ENCODE measurements at places on chromosomes 12 and 14. TPM values are rescaled to one million over a fixed set of nuclear protein-coding genes. Genes with fewer than 3 reads are reported as not detected.

- no peak overlapping the region for H3K27ac ChIP-seq
- H3K4me3 ChIP-seq: no peak overlapping the region
- H3K4me1 ChIP-seq: no peaks in the 10 kb centered on the region
- no peak for DNase-seq
Measured at GRCh38 chr12:131862600-131862993, 31.8 kb upstream of the ULK1 start.

- H3K4me3 ChIP-seq: no peak overlapping the region
- H3K36me3 ChIP-seq: no peaks in the 10 kb centered on the region
- DNase-seq: no peak
- no peaks in the 10 kb centered on the region for H3K4me1 ChIP-seq
- H3K27me3 ChIP-seq: no peaks in the 10 kb centered on the region
Measured at GRCh38 chr12:76199808-76200207, 115.3 kb upstream of the NAP1L1 start.

- no peak overlapping the region for H3K27ac ChIP-seq
- no peak overlapping the region for H3K4me3 ChIP-seq
- no peaks in the 10 kb centered on the region for H3K4me1 ChIP-seq
- DNase-seq: no peak
Measured at GRCh38 chr12:58925111-58925611, 4.9 kb upstream of the LRIG3 start.

Gene OR4E2
- not detected for polyA plus RNA-seq

DNA sequence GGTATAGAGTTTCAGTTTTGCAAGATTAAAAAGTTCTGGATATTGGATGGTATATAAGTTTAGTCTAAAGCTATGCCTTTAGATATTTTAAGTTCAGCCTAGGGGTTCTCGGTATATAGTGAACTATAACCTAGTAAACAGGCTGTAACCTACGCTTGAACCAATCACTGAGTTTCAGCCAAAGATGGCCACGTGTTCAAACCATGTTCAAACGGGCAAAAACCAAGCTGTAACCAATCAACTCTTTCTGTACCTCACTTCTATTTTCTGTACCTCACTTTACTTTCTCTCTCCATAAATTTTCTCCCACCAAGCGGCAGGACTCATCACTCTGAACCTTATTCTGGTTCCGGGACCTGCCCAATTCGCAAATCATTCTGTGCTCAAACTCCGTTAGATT lies 1.4 kb downstream of the TMBIM4 start:
- H3K36me3 ChIP-seq: no peaks in the 10 kb centered on the region
- peak overlapping the region; percentile 91 for H3K4me3 ChIP-seq
- no peaks in the 10 kb centered on the region for H3K27me3 ChIP-seq
- H3K27ac ChIP-seq: peak overlapping the region; percentile 97
- peaks cover 41% of the 10 kb centered on the region for H3K4me1 ChIP-seq
- DNase-seq: no peak

DNA sequence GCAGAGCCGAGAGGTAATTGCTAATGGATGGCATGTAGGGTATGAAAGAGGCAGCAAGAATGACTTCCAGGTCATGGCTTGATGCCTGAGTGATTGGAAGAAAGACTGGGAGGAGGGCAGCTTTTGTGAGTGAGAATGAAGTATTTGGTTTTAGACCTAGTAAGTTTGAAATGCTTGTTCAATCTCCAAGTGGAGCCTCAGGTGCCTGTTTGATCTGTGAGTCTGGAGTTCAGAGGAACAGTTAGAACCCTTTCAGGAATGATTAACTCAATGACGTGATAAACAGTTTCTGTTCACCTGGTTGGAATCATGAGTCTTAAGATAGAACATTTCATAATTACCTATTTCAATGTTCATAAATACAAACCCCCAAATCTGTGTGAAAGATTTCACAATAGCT lies 10.4 kb downstream of the KCNJ8 start:
- no peaks in the 10 kb centered on the region for H3K36me3 ChIP-seq
- H3K27me3 ChIP-seq: no peaks in the 10 kb centered on the region
- DNase-seq: no peak
- no peak overlapping the region for H3K27ac ChIP-seq
- no peak overlapping the region for H3K4me3 ChIP-seq

Gene DTX1
- polyA plus RNA-seq: 49.5 TPM

DNA sequence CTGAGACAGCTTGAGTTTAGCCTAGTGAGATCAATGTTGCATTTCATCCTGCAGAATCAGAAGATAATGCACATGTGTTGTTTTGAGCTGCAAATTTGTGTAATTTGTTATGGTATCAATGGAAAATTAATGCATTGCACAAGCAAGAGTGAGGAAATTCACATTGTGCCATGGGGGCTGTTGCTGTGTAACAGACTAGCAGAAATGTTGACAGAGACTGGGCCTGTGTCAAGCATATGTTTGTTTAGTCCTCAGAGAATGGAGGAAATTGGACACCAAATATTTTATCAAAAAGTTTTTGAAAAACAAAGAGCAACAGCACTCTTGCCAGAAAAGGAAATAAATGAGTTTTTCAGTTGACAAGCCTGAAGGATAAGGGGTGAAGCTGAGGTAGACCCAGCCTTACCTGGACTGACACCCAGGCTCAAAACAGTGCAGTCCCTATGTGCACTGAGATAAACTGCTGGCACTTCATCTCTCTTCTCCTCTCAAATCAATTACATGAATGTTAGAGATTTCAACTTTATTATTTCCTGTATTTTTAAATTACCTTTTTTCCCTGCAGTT lies 1150.0 kb downstream of the FSCB start:
- no peaks in the 10 kb centered on the region for H3K4me1 ChIP-seq
- no peak overlapping the region for H3K27ac ChIP-seq
- no peak overlapping the region for H3K4me3 ChIP-seq
- no peaks in the 10 kb centered on the region for H3K36me3 ChIP-seq
- no peak for DNase-seq

DNA sequence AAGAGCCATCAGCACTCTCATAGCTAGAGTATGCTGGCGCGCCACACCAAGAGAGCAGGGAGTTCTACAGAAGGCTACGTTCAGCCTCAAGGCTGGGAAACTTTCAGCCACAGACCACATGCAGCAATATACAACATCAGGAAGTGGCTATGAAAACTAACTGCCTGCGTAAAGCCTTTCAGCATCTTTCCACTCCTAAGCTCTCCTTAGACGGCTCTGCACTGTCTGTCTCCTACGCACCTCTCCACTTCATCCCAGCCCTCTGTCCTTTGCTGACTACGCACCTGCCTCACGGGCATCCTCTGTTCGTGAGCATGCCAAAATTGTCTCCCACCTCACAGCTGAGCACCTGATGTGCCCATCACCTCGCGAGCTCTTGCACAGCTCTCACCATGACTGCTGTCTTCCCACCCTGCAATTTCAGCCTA lies 9.7 kb downstream of the MPHOSPH9 start:
- no peak overlapping the region for H3K27ac ChIP-seq
- H3K27me3 ChIP-seq: no peaks in the 10 kb centered on the region
- H3K4me1 ChIP-seq: no peaks in the 10 kb centered on the region
- no peak for DNase-seq
- H3K36me3 ChIP-seq: peaks cover 29% of the 10 kb centered on the region

Gene PDZRN4
- polyA plus RNA-seq: not detected

Gene LRTM2
- not detected for polyA plus RNA-seq

DNA sequence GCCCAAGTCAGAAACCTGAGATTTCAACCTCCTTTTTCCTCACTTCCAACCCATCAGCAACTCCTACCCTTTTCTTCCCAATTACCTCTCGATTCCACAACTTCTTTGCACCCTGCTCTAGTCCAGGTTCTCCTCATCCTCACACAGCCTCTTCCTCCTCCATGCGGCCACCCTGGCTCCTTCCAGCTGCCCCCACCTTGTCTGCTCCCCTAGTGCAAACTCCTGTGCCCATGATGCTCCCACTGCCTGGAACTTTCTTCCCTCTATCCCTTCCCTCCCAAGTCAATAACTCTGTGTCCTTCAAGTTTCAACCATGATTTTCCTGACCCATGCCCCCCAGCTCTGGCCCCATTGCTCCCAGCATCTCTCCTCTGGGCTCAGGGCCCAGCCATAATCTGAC lies 17.3 kb downstream of the SELPLG start:
- peak overlapping the region; percentile 93 for H3K27ac ChIP-seq
- peaks cover 49% of the 10 kb centered on the region for H3K4me1 ChIP-seq
- no peaks in the 10 kb centered on the region for H3K27me3 ChIP-seq
- H3K36me3 ChIP-seq: no peaks in the 10 kb centered on the region
- no peak for DNase-seq

Gene TMEM132C
- polyA plus RNA-seq: not detected

- H3K27me3 ChIP-seq: no peaks in the 10 kb centered on the region
- no peak overlapping the region for H3K4me3 ChIP-seq
- peaks cover 14% of the 10 kb centered on the region for H3K4me1 ChIP-seq
Measured at GRCh38 chr12:14554281-14555007, 13.2 kb downstream of the PLBD1 start.

- H3K4me3 ChIP-seq: no peak overlapping the region
- no peaks in the 10 kb centered on the region for H3K36me3 ChIP-seq
- H3K27ac ChIP-seq: no peak overlapping the region
- H3K4me1 ChIP-seq: no peaks in the 10 kb centered on the region
Measured at GRCh38 chr12:59850268-59850667, 254.4 kb downstream of the SLC16A7 start.

- peak; percentile 57 for DNase-seq
- peak overlapping the region; percentile 53 for H3K4me3 ChIP-seq
- no peaks in the 10 kb centered on the region for H3K27me3 ChIP-seq
- peaks cover 22% of the 10 kb centered on the region for H3K4me1 ChIP-seq
- no peaks in the 10 kb centered on the region for H3K36me3 ChIP-seq
Measured at GRCh38 chr12:64782191-64782876, 23.1 kb upstream of the GNS start.

Gene CCND2
- 20.7 TPM for polyA plus RNA-seq

Gene ATP2A2
- polyA plus RNA-seq: 52.1 TPM

DNA sequence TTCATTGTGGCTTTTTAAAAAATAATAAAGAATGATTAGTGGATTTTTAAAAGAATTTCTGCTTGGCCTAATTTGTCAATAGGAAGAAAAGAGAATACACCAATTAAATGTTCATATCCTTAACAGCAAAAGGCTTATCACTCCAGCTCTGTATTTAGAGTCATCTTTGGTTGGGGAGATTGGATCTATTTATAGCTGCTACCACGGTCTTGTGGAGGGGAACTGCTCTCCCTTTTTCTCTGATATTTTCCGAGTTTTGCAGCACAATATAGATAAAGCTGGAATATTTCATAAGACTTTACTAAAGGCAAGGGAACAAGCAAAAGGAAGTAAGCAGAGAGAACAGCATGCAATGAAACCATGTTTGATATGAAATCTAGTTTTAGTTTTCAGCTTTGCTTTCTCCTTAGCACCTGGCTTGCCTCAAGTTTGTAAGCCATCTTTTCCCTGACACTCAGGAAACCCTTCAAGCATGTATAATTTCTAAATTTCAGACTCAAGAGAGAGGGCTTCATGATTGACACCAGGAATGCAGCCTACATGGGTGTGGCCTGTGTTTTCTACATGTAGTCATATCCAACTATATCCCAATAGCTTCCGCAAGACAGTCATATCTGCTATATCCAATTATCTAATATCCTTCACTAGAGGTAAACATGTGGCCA lies 35.2 kb downstream of the BRMS1L start:
- peaks cover 26% of the 10 kb centered on the region for H3K36me3 ChIP-seq
- no peak for DNase-seq
- no peak overlapping the region for H3K27ac ChIP-seq
- H3K4me1 ChIP-seq: peaks cover 4% of the 10 kb centered on the region
- no peaks in the 10 kb centered on the region for H3K27me3 ChIP-seq

Gene SOCS2
- 1.6 TPM for polyA plus RNA-seq

Gene TC2N
- 5.7 TPM for polyA plus RNA-seq

DNA sequence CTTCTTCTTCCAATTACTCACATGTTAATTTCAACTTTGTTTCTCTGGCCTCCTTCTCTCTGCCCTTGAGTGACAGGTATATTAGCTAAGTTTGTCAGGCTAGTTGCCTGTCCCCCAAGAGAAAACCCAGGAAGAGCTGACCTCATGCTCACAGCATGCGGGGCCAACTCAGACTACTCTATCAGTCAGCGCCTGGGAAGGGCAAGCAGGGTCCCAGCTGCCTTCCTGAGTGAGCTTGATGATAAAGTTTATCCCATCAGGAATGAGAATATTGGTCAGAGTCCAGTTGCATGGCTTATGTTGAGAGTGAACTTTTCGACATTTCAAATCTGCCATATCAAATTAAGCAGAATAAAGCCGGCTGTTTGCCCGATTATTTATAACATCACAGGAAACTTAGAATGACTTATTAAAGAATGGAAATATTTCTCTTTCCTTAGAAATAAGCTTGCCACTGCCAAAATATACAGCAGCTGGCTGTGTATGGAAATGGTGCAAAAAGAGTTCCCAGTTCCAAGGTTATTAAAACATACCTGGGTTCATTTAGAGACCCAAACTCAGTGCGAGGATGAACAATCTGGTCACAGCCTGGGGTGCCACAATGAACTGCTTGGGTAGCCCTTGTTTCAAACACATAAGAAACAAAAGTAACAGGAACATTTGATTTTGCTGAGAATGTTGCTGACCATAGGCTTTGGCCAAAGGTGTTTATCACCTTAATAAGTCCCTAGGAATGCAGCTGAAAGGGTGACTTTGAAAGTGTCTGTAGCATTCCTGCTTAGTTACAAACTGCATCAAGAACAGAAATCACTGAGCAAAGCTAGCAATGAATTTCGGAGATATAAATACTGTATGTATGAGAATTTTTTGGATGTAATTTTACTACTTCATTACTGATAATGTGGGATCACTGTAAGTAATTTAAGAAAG lies 1553.8 kb upstream of the FLRT2 start:
- H3K27me3 ChIP-seq: no peaks in the 10 kb centered on the region
- no peak overlapping the region for H3K4me3 ChIP-seq
- no peaks in the 10 kb centered on the region for H3K4me1 ChIP-seq
- H3K36me3 ChIP-seq: no peaks in the 10 kb centered on the region

DNA sequence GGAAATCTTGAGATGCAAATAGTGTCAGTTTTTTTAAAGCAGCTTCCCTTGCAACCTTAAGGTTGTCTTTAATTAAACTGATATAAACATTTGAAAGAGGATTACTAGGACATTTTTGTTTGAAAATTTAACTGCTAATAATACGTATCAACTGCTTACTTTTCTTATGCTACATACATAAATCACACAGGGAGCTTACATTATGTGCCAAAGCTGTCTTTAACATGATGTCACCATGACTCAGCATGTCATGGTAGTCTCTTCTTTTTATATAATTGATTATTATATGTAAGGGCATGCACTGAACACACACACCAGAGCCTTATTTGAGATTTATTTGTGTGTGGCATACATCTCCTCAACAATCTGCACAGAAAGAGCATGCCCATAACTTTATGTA lies 63.0 kb upstream of the PTHLH start:
- no peak overlapping the region for H3K27ac ChIP-seq
- H3K4me1 ChIP-seq: no peaks in the 10 kb centered on the region
- DNase-seq: no peak
- H3K4me3 ChIP-seq: no peak overlapping the region
- no peaks in the 10 kb centered on the region for H3K36me3 ChIP-seq

GRCh38 chr12:13318231-13319015 lies 121.9 kb downstream of the EMP1 start:
- no peaks in the 10 kb centered on the region for H3K27me3 ChIP-seq
- no peaks in the 10 kb centered on the region for H3K36me3 ChIP-seq
- DNase-seq: no peak
- H3K4me3 ChIP-seq: no peak overlapping the region
- H3K27ac ChIP-seq: no peak overlapping the region
- H3K4me1 ChIP-seq: no peaks in the 10 kb centered on the region

Gene ZFHX2
- polyA plus RNA-seq: 0.21 TPM

Gene KITLG
- not detected for polyA plus RNA-seq

- H3K36me3 ChIP-seq: no peaks in the 10 kb centered on the region
- no peaks in the 10 kb centered on the region for H3K27me3 ChIP-seq
Measured at GRCh38 chr12:41277100-41277945, 89.2 kb downstream of the PDZRN4 start.

GRCh38 chr14:23174296-23175184 lies 8.9 kb downstream of the SLC7A8 start:
- no peak overlapping the region for H3K4me3 ChIP-seq
- DNase-seq: no peak
- no peaks in the 10 kb centered on the region for H3K36me3 ChIP-seq
- H3K4me1 ChIP-seq: no peaks in the 10 kb centered on the region
- H3K27ac ChIP-seq: no peak overlapping the region
- H3K27me3 ChIP-seq: no peaks in the 10 kb centered on the region

Measured in B cell (primary cell).